ENCODE measurements at places on chromosomes 11 and 22. TPM values are rescaled to one million over a fixed set of nuclear protein-coding genes. Genes with fewer than 3 reads are reported as not detected.
A peak's percentile ranks its signal among the peaks of the same experiment; 100 is the strongest.

DNA sequence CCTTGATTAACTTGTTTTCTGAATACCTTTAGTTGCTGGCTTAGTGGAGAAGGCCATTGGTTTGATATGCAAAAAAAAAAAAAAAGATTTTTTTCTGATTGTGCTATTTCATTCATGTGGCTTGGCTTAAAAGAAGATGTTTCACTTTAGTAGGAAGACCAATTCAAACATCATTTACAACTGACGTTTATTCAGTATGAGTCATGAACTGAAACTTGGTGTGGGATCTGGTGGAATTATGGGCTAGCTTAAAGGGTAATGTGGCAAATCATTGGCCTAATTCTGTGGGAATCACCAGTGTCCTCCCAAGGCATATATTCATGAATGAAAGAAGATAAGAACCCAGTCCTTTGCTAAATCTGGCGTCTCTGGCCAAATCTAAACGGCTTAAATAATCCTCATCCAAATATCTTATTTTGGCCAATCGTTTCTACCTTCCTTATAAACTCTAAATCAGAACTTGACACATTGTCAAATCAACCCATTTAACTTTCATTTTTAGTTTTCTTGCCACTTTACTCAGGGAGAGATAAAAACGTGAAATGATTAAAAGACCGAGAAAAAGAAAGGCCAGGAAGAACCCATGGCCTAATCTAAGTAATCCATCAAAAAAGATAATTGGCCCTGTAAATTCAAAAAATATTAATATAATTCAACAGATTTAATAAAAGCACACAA, 77.0 kb downstream of the DDIAS start:
- H3K36me3 ChIP-seq, result no peaks in the 10 kb centered on the region
- H3K4me3 ChIP-seq, result no peak overlapping the region
- peak; percentile 30 for DNase-seq
- H3K27ac ChIP-seq, result no peak overlapping the region

DNA sequence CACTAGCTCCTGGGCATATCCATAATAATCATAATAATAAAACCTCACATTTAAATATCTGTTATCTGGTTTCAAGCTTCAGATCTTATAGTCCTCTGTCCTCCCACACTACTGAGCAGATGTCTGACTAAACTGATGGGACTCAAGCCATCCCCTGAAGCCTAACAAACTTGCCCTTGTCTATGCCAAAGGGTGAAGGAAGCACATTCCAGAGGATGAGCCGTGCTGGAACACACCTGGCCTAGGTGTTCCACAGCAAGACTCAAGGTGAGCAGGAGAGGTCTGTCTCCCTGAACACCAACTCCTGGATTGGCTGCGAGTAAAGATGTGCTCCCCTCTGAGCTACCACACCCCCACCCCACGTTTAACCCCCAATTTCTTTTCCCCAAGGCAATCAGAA, 14.7 kb downstream of the SCUBE2 start:
- peaks cover 25% of the 10 kb centered on the region for H3K27me3 ChIP-seq
- no peak overlapping the region for H3K27ac ChIP-seq
- H3K4me1 ChIP-seq, result peaks cover 10% of the 10 kb centered on the region
- H3K36me3 ChIP-seq, result no peaks in the 10 kb centered on the region

- peak within 1 kb of the TSS; percentile 93 for H3K27ac ChIP-seq
- H3K36me3 ChIP-seq, result no peaks in the 10 kb centered on the region
- DNase-seq, result no peak
- H3K27me3 ChIP-seq, result no peaks in the 10 kb centered on the region
Measured at GRCh38 chr11:95066716-95067038, at the start of gene SRSF8. SRSF8 (plus strand) TSS chr11:95066919; CDS start chr11:95067227, 308 bp downstream.

DNA sequence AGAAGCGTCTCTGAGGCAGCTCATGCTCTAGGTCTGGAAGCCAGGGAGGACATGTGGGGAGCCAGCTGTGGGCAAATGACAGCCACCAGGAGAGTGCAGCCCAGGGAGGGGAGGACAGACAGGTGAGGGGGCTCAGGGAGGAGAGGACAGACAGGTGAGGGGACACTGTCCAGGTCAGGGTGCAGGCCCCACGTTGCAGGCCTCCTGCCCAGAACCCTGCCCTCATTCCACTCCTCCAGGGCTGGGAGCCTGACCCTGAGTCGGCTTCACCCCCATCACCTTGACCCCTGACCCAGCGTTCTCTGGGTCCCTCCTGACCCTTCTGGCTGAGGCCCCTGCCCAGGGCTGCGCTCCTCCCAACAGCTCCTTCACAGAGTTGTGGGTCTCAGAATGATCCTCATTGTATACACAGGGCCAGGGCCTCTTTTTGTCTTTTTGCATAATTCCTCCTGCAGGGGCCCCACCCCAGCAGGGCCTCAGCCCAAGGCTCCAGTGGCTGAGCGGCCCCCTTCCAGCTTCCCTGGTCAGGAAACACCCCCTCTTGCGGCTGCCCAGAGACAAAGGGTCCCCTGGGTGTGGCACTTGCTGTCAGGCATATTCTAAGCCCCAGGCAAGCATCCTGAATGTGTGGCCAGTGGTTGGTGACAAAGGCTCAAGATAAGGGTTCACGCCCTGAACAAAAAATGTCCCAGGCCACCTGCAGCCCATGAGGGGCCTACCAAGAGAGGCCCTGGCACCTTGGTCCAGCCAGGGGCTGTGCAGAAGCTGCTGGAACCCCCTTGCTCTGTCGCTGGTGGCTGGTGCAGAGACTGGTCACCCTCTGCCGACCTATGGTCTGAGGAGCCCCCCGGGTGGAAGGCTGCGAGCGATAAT, 853.0 kb downstream of the BRD1 start:
- no peaks in the 10 kb centered on the region for H3K36me3 ChIP-seq
- no peak for DNase-seq
- H3K4me1 ChIP-seq, result peaks cover 9% of the 10 kb centered on the region
- no peak overlapping the region for H3K4me3 ChIP-seq

DNA sequence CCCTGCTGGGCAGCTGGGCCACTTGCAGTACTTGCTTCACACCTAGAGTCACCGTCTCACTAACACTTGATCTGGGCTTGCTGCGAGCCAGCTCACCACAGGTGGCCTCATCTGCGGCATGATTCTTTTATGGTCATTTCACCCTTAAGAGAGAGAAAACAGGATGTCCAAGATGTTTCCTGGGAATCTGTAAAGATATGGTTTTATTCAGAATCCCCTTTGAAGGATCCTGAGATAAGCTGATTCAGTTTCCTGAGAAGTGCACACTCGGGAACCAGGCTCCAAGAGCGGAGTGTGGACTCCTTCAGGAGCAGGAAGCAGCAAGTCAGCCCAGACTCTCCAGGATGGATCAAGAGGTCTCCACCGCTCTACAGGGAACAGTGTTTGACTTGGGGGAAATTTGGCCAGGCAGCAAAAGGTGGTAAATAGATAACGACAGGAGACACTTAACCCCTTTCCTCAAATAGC, 21.8 kb upstream of the TP53AIP1 start:
- H3K4me1 ChIP-seq, result no peaks in the 10 kb centered on the region
- no peak overlapping the region for H3K27ac ChIP-seq
- H3K27me3 ChIP-seq, result no peaks in the 10 kb centered on the region
- no peak overlapping the region for H3K4me3 ChIP-seq
- DNase-seq, result no peak
- peaks cover 7% of the 10 kb centered on the region for H3K36me3 ChIP-seq

GRCh38 chr22:37273126-37273845, 9.0 kb upstream of the CYTH4 start:
- H3K4me3 ChIP-seq, result no peak overlapping the region
- no peaks in the 10 kb centered on the region for H3K36me3 ChIP-seq
- H3K27ac ChIP-seq, result no peak overlapping the region
- peaks cover 2% of the 10 kb centered on the region for H3K27me3 ChIP-seq

Gene CCDC15
- 6.5 TPM for total RNA-seq

Gene CHRM1
- total RNA-seq, result not detected

Gene SCN2B
- not detected for total RNA-seq

Gene SIAE
- 7.0 TPM for total RNA-seq

All from HepG2 (cell line).